ENCODE measurements at places on chromosomes 1 and 21. TPM values are rescaled to one million over a fixed set of nuclear protein-coding genes. Genes with fewer than 3 reads are reported as not detected.

OR2L3 gene
- not detected for total RNA-seq

TEDDM1 gene
- not detected for total RNA-seq

- peak; percentile 40 for DNase-seq
These were observed 1.6 kb downstream of the EPS15 start for GRCh38 chr1:51517361-51518032.

DNA sequence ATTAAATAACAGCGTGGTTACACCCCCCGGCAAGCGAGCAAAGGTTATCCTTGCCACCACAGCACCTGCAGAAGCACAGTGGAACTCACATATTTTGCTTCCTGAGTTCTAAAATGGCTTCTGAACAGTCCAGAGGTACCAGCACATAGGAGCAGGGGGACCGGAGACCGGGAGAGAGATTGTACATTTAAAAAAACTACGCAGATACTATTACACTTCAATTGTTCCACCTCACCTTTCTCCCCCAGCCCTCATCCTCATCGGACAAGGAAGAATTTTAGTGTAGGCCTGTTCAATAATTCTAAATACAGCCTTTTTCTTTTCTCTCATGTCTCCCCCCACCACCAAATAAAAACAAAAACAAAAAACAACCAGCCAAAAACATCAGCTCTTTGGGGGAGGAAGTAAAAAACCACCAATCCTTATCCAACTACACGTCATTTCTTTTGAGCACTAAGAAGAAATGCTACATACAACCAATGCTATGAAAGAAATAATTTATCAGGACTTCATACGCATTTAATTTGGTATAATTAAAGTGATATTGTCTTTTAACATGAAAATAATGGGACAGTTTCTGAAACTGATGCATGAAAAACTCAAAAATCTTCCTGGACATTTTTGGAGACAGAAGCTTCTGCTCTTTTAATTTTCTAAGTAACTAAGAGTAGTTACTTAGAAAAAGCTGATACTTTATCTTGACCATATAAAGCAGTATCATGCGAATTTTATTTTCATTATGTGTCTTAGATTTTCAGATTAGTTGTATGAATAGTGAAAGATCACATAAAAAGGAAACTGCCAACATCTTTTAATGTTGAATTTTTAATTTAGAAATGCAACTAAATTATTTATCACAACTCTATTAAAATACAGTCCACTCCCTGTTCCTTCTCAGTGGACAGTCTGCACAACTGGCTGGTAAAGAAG, 9.1 kb downstream of the CDKN2C start:
- peak; percentile 25 for DNase-seq

DNA sequence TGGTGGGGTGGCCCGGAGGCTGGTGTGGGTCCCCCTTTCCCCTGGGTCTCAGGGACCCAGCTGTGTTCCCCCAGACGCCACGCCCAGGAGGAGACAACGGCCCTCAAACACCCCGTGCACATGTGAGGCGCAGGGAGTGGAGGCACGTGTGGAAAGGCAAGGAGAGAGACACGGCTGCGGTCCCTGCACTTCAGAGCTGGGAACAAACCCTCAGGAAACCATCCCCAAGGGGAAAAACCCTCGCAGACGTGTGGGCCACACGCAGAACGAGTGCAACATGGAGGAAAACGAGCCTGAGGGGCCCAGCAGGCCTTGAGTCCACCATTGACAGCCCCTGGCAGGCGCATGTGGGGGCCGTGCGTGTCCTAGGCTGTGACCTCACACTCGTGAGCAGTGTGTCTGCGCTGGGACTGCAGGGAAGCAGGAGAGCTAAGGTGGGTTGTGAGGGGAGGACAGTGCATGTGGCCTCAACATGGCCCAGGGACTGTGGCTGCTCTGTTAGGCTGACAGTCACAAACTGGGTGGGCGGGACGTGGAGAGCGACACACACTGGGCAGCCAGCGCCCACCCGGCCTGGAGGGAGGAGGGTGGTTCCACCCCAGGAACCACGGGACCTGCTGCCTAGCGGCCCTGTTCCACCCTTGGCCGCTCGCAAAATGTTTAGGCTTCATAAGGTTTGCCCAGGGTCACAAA, 20.0 kb downstream of the ITGB2 start:
- DNase-seq: no peak

GRCh38 chr1:2101946-2102345, 51.7 kb downstream of the PRKCZ start:
- no peak for DNase-seq

- DNase-seq: no peak
These were observed 921 bp upstream of the ASCL5 start for GRCh38 chr1:201127755-201128455.

DNA sequence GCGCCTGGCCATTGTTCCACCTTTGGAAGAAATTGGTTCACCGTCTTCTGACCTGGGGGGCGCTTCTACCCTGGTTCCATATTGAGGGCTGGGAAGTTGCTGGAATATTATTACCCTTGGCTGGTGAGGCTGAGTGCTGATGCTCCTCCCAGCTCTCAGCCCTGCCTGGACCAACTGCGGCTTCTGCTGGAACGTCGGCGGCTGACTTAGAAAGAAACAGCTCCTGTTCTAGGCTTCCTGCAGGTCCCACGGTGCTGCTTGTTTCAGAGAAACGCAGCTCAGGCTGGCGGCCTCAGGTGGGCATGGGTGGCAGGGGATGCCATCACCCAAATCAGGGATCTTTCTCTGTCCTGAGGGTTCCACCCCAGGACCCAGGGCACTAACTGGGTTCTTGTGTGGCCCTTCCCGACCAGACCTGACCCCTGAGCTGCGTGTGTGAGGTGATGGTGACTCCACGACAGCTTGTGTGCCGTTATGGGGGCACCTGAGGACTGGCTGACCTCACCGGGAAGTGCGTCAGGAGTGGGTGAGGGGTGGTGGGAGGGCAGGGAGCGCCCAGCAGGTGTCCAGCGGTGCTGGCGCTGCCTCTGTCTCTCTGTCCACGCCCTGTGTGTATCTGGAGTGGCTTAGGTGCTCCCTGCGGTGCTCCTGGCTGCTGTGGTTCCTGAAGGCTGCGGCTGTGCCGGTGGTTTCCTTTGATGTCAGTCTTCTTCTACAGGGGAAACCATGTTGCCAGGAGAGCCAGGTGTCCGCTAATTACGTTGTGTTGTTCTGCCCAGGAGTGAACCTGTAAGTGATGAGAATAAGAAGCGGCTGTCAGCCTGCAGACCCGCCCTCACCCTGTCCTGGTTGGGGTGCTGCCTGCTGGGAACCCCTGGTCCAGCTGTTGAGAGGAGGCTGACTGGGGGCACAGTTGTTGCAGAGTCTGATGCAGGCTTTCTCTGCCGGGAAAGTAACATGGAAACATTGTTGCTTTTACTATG, 8.9 kb downstream of the SKI start:
- peak; percentile 57 for DNase-seq
